LHCN-M2 (cell line): ENCODE measurements at places on chromosomes 12 and 14. TPM values are rescaled to one million over a fixed set of nuclear protein-coding genes. Genes with fewer than 3 reads are reported as not detected.
A peak's percentile ranks its signal among the peaks of the same experiment; 100 is the strongest.

GRCh38 chr14:52937869-52938268 lies 13.0 kb downstream of the FERMT2 start:
- DNase-seq = no peak

PKP2 gene
- 1.9 and 2.8 TPM in 2 replicates for total RNA-seq

- DNase-seq = no peak
Observed at GRCh38 chr12:16323638-16324037, 23.8 kb upstream of the MGST1 start.

DNA sequence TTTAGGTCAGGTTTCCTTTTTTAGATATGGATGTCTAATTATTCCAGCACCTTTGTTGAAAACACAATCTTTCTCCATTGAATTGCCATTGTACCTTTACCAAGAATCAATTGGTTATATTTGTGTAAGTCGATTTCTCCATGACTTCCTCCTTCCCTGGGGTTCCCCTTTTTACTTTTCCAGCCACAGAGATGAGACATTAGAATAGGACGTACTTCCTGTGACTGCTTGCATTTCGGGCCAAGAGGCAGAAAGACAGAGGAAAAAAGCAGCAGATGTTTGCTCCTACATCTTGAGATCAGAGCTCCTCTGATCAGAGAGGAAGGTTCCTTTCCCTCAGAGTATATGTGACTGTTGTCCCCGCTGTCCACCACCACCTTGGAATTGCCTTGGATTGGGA lies 453.7 kb upstream of the RGS6 start:
- DNase-seq = peak; percentile 54

TMBIM6 gene
- total RNA-seq = 413 and 429 TPM in 2 replicates

DNA sequence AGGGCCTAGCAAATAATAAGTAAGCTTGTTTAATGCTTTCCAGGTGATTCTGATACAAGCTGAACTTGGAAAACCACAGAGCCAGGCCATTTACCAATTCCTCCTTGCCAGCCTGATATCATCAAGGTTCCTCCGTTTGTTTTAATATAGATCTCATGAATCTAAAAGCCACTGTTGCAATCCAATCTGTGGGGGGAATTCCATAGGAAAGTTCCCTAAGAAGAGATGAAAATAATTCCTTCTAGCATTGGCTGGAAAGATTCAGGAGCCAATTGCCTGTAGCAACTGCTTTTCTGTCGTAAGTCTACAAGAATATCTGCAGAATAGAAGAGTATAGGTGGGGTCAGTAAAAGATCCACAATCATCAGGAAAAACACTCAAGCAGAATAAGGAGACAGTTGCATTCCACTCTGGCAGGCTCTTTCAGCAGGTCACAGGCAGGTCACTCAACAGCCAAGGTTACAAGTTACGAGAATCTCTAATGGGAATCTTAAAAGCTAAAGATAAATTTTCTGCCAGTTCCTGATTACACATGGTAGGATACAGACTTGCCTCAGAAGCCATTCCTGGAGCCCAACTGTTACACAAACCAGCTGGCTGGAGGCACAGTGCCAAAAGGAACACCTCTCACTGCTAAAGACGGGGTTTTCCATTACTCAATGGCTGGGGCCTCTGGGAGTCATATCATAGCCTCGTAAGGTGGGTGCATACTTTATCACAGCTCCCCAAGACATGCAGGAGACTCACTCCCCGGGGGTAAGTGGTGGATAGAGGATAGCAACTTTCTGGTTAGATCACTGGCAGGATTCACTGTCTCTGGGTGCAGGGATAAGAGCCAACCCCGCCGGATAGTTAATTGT lies 43.6 kb downstream of the FGD6 start:
- peak; percentile 45 for DNase-seq

DNA sequence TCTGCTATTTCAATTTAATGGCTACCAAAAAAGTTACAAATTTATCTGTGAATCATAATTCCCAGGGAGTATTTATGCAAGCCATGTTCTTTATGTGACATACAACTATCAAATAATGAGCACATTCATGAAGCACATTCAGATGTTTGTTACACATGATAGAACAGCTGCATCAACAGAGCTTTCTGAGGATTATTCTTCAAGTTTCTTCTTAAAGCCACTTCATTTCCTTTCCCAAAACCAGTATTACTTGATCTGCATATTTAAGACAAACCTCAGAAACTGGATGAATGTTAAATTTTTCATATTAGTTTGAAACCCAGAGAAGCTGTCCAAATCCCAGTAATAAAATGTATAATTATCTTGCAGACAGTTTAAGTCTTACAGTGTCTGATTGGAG lies 73.6 kb upstream of the SOX5 start:
- peak; percentile 1 for DNase-seq

OTX2 gene
- total RNA-seq = not detected in 2 replicates

RNASE3 gene
- total RNA-seq = not detected in 2 replicates

DNA sequence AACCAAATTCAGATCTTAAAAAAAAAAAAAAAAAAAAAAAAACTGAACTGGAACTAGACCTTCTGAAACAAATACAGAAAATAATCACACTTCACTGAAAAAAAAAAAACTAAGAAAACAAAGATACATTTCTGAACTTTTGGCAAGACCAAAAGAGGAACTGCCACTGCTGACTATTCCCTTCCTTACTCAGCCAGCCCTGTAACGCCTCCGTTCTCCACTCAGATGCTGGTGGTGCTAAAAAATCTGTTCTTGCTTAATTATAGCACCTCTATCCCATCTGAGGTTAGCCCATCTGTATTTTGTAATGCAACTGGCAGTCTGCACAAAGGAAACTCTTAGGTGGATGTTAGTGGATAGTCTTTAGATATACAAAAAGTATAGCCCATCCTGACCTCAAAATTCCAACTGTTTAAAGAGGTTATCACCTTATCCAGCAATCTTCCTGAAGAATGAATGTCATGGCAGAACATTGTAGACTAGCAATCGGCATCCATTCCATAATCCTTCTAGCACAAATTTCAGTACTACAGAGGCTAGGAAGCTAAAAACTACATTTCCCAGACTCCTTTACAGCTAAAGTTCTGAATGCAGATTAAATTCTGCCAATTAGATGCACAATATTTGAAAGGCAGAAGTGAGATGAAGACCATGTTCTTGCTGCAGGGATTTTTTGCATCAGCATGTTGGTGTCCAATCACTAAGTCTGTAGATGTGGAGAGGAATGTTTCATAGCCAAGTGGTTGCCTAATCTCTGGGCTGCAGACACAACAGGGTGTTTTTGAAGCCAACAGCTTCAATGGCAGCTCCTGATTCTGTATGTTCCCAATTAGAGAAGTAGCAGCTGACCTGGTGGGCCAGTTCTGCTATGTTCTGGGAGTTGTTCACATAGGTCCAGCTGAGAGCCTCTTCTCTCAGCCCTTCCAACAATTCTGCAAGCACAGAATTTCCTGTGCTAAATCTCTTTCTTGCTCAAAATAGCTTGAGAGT lies 5.7 kb downstream of the MAP3K9 start:
- DNase-seq = no peak

DNA sequence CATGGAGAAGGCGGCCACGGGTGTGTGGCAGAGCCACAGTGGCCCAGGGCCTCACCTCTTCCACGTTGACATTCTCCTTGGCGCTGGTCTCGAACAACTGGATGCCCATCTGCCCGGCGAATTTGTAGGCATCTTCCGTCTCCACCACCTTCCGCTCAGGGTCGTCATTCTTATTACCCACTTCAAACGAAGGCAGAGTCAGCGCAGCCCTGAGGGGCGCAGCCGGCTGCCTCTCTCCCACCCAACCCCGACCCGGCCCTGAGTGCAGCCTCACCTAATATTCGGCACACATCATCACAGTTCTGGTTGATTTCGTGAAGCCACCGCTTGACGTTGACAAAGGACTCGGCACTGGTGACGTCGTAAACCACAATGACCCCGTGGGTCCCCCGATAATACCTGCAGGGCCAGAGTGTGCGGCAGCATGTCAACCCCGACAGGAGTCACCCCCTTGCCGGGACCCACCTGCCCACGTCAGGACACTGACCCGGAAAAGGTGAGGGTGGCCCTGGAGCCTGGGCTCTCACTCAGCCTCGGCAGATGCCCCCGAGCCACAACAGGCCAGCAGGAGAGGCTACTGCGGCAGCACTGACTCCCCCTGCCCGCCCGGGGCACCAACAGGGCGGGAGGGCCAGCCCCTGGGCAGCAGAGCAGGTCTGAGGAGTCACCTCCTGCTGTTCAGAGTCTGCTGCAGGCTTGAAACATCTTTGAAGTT lies 17.6 kb downstream of the RAB35 start:
- no peak for DNase-seq

- no peak for DNase-seq
Observed at GRCh38 chr14:96058576-96059200, 19.5 kb downstream of the C14orf132 start.

CRIP2 gene
- total RNA-seq = 152 and 159 TPM in 2 replicates

DNA sequence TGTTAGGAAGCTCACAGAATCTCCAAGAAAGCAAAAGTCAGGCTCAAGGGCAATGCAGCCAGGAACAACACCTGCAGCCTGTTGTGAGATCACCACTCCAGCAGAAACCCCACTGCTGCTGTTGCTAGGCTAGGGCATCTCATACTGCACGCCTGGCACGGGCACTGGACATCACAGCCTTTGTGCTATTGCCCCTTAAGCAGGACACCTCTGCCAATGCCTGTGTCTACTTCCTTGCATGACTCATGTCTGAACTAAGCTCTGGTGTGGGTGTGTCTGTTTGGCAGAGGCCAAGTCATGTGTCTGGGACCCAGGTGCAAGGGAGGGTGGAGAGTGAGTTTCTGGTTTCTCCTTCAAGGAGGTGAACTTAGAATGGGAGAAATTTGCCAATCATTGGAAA lies 10.0 kb upstream of the DDX47 start:
- DNase-seq = peak; percentile 87
